ENCODE measurements at places on chromosomes 4 and X.

DNA sequence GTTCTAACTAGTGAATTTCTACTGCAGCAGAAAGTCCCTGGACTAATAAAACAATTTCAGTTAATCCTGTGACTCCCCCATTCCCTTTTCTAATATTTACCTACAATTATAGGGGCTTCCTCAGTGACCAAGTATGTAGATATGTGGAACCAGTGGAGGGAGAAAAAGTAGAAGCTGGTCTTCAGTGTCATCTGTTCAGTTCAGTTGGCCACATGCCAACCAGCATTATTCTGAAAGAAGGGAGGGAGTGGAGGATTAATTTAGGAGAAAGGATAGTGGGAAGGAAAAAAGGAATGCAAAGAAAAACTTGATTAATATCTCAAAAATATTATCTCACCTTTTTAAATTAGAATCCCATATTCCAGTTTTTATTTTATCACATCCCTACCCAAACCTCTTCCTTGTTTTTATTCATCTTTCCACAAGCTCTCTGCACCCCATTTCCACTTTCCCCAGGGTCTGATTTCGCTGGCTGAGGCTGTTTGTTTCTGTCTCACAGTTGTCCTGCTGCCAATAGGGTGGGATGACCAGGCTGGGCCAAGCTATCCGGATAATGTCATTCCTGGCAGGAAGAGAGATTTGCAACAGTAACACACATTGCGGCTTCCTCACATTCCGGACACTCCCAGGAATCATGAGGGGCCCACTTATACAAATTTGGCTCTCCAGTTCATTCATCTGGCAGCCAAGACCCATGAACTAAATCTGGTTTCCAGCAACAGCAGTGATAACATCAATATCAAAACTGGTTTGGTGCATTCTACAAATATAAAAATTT, 24.6 kb upstream of the ANTXR2 start:
- no peak for ATAC-seq

DNA sequence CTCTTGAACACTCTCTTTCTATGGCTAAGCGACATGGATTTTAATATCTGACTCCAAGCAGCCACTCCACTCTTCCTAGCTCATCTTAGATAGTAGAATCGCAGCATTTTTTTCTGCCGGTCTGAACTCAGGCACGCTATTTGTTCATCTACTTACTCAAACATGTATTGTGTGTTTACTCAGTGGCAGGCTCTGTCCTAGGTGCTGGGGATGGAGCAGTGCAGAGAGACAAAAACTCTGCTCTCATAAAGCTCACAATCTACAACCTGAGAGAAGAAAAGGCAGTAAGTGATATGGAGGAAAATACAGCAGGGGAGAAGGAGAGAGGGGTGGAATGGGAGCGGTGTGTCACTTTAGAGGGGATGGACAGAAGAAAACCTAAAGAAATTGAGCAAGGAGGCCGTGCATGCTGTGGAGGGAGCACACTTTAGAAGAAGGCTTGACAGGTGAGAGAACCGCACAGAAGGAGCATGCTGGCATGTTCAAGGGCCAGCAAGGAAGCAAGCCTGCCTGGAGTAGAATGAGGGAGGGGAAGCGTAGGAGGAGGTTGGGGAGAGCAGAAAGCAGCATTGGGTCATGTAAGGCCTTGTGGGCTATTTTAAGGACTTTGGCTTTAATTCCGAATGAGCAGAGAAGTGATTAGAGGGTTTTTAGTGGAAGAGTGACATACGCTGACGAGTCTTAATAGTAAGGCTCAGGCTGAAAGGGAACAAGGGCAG, 132.0 kb downstream of the ANK2 start:
- no peak for ATAC-seq

GRCh38 chrX:37594755-37595382, 23.4 kb downstream of the LANCL3 start:
- ATAC-seq = no peak

DNA sequence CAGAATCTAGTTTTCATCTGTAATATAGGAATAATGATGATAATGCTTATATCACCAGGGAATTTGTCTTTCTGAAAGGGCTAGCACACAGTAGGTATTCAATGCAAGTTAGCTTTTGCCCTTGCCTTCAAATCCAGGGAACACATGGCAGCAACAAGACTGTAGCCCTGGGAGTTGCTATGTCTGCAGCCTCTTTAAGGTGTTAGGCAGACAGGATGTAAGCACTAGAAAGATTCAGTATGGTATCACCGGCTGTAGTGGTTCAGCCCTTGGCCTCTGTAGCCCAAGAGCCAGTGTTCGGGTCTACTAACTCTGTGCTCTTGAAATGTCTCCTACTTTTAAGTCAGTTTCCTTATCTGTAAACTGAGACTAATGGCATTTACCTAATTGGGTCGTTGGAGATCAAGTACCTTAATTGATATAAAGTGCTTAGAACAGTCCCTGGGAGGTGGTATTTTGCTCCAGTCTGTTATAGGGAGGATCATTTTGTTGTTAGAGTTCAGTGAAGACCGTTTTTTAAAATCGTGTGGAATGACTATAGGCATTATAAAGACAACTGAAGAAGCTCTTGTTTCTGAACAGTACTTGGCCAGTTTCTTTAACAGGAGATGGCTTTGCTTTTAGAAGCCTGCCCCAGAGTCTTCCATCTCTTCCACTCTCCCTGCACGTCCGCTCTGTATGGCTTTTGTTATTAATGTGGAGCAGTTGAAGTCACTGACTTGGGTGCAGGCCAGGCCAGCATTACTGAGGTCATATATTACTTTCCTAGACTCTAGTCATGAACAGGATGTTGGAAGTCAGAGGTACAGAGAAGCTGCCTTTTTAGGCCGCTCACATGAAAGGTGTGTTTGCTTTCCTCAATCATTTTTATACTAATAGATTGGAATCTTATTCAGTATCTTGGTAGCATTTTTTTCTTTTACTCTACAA, 44.8 kb downstream of the GAB1 start:
- ATAC-seq = peak; percentile 96

DNA sequence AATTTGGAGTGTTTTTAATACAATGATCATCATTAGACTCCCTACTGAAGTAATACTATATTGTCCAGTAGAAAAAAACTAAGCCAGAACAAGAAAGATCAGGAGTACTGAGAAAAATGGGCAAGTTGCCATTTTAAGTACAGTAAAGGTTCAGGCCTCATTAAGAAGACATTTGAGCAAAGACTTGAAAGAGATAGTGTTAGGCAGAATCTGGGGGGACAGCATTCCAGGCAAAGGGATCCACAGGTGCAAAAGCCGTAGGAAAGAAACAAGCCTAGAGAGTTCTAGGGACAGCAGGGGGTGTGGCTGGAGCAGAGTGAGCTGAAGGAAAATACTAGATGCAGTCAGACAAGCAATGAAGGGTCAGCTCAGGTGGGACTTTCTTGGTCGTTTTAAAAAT, 58.1 kb upstream of the INTU start:
- ATAC-seq = no peak

- ATAC-seq = peak; percentile 33
Observed at GRCh38 chr4:89324671-89325070, 17.1 kb upstream of the GPRIN3 start.

GRCh38 chrX:1093121-1093520, 119.3 kb downstream of the CRLF2 start:
- peak; percentile 39 for ATAC-seq

All from motor neuron (in vitro differentiated cells).